Activated naive CD8-positive, alpha-beta T cell treated with anti-CD3 and anti-CD28 coated beads, Interleukin-2, amount 10 ng/mL, durations not matched to agents 7 days and 5 days (primary cell): ENCODE measurements at places on chromosomes 2 and 18.

DNA sequence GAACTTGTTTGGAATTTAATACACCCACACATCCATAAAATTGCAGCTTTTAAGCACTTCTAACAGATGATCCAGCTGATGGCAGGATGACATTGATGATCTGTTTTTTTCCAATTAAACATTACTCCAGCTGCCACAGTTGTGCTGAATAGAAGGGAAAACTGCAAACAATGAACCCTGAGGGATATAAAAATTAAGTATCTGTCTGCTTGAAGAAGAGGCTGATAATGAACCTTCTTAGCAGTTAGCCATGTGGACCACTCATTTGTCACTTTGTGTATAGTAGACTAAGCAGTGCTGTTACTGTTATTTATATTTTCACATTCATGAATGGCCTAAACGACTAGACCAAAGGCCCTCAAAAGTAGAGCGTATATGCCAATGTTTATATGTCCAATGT, 1201.0 kb upstream of the LRRTM1 start:
- DNase-seq, result no peak
- no peak overlapping the region for H3K27ac ChIP-seq
- H3K4me1 ChIP-seq, result no peaks in the 10 kb centered on the region
- no peak overlapping the region for H3K4me3 ChIP-seq

DNA sequence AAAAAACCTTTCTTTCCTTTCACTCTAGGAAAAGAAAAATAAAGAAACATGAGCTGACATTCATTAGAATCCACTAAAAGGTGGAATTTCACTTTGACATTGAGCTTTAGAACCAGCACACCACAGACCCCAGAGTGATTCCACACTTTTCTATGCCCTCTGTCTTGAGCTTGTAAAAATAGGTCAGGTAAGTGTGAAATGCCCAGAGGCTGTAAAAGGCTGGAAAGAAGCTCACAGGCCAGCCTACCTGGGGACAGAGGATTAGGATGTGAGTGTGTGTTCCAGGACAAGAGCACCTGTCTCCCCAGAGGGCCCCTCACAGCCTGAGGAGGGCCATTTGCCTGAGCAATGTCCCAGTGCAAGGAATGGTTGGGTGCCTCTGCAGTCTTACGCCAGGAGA, 56.3 kb upstream of the MYO3B start:
- H3K4me3 ChIP-seq, result no peak overlapping the region
- H3K27me3 ChIP-seq, result peaks cover 7% of the 10 kb centered on the region
- no peak overlapping the region for H3K27ac ChIP-seq
- H3K36me3 ChIP-seq, result no peaks in the 10 kb centered on the region
- DNase-seq, result no peak

DNA sequence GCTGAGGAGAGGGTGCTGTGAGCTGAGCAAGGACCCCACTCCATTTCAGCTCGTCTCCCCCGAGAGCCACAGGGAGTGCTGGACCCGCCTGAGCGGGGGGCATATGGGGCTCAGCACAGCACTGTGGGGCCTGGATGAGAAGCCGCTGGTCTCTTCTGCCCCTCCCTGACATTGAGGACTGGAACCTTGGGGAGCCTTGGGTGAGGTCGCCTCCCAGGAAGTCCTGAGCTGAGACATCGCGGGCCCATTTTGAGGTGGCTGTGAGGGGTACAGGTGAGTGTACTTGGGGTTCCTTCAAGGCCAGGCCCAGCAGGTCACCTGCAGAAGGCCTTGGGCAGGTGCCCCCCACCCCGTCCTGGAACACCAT, 3.1 kb upstream of the AQP12A start:
- peak; percentile 27 for DNase-seq
- no peaks in the 10 kb centered on the region for H3K36me3 ChIP-seq
- H3K27me3 ChIP-seq, result no peaks in the 10 kb centered on the region
- H3K4me1 ChIP-seq, result peaks cover 15% of the 10 kb centered on the region
- no peak overlapping the region for H3K4me3 ChIP-seq

DNA sequence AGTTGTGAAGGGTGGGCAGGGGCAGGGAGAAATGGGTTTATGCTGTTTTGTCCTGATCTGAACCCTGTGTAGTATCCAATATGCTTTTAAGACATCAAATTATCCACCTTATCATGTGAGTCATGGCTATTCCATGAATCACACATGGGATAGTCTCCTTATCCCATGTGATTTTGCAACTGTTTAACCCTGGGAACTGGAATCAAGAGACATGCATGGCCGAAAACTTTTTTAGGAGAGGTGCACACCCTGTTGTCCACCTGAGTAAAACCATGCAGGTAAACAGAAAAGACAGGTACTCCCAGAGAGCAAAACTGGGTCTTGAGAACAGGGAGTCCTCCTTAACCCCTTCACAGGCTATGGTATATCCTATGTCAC, 490.6 kb upstream of the HS6ST1 start:
- H3K36me3 ChIP-seq, result no peaks in the 10 kb centered on the region
- no peak for DNase-seq
- no peaks in the 10 kb centered on the region for H3K4me1 ChIP-seq
- H3K27me3 ChIP-seq, result peaks cover 6% of the 10 kb centered on the region
- no peak overlapping the region for H3K27ac ChIP-seq
- no peak overlapping the region for H3K4me3 ChIP-seq

DNA sequence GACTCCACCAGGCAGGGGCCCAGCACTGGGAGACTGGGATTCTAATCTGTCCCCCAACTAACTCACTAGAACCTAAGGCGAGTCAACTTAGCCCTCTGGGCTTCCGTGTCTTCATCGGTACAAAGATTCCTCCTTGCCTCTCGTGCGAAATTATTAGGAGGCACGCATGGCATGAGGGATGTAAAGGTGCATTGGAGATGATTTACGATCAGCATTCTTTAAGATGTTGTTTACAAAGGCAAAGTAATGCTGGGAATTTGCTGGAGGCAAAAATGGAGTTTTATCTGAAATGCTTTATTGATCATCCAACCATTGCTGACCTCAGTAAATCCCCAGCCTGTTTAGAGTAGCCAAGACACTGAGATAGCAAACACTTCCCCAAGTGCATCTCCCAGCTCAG, 171.8 kb upstream of the KLHL29 start:
- no peaks in the 10 kb centered on the region for H3K27me3 ChIP-seq
- H3K27ac ChIP-seq, result no peak overlapping the region
- no peaks in the 10 kb centered on the region for H3K36me3 ChIP-seq
- no peaks in the 10 kb centered on the region for H3K4me1 ChIP-seq
- no peak for DNase-seq
- no peak overlapping the region for H3K4me3 ChIP-seq

GRCh38 chr2:26691881-26692278, 642 bp upstream of the KCNK3 start:
- peaks cover 50% of the 10 kb centered on the region for H3K27me3 ChIP-seq
- no peak overlapping the region for H3K4me3 ChIP-seq
- H3K36me3 ChIP-seq, result no peaks in the 10 kb centered on the region
- peaks cover 2% of the 10 kb centered on the region for H3K4me1 ChIP-seq
